ENCODE measurements at places on chromosomes 2 and 18.

DNA sequence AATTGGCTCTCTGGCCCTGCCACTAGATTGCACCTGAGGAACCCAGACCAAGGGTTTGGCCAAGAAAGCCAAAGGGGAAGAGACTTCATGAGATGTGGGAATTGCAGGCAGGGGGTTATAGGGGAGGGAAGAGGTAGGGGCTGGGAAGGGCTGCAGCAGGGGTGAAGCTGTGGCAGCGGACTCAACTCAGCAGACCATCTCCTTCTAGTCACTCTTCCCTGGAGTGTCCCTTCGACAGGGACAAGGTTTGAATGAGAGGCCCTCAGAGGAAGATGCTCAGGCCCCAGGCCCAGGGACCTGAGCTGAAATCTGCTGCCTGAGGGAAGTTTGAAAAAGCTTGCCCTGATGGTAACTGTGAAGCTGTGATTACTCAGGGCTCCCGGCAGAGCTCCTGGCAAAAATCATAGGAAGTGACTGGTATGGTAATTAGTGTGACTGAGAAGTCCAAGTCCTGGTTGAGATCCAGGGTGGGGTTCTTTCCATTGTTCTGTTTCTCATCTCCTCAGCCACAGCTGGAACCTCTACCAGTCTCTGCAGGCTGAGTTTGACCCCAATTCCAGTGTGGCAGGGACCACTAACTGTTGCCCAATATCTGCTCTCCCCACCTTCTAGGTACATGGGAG is 300.9 kb downstream of the CYP26B1 start:
- DNase-seq = no peak

DNA sequence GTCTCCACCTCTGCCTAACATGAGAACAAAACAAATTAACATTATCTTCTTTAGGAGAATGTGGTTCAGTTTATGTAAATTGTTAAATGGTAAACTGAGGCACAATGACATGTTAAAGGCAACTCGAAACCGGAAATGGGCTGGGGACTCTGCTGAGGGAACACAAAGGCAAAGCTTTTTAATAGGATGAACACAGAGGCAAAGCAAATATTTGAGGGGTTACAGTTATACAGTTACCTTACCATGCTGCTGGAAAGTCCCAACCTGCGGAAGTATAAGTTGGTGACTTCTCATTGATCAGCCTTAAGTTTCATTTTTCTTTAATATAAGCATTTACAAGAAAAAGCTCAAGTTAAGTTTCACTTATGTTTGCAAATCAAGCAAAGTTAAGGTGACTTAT is 195.0 kb downstream of the DLGAP1 start:
- no peak for DNase-seq

DNA sequence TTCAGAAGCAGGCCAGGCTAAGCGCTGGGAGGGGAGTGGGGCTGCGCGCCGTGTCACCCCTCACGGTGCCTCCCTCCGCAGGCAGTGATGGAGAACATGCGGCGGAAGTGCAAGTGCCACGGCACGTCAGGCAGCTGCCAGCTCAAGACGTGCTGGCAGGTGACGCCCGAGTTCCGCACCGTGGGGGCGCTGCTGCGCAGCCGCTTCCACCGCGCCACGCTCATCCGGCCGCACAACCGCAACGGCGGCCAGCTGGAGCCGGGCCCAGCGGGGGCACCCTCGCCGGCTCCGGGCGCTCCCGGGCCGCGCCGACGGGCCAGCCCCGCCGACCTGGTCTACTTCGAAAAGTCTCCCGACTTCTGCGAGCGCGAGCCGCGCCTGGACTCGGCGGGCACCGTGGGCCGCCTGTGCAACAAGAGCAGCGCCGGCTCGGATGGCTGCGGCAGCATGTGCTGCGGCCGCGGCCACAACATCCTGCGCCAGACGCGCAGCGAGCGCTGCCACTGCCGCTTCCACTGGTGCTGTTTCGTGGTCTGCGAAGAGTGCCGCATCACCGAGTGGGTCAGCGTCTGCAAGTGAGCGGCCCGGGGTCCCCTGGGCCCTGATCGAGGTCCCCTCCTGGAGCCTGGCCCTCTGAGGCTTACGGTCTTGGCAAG is 12.2 kb downstream of the WNT10A start:
- peak; percentile 14 for DNase-seq

GRCh38 chr2:218387369-218388194 is 5.5 kb downstream of the SLC11A1 start:
- DNase-seq = no peak

DNA sequence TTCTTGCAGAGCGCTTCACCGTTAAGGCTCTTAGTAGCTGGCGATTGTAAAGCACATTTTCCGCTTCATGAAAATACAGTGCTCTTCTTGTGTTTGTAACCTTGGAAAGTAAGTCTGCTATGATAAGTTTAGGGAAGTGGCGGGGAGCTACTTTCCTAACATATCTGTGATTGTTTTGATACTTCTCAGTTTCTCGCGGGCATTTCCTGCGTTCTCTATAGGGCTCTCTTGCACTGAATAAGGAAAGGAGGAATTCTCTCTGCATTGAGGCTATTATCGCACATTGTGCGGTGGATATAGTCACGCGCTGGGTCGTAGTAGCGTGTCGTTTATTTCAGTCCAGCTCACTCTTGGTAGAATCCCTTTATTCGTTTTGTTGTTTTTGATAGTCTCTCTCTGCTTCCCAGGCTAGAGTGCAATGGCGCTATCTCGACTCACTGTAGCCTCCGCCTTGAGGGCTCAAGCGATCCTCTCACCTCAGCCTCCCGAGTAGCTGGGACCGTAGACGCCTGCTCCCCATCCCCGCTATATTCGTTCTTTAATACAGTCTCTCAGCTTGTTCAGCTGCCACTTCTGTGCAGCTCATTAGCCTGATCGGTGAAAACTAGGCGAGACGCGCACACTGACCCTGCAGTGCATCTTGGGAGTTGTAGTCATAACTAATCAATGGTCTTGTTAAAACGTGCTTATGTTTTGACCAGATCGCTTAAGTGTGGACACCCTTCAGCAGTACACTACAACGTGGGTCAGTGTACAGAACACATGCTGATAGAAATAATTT is 1.0 kb upstream of the PPP4R3B start:
- peak; percentile 11 for DNase-seq

All from amniotic stem cell (primary cell).